ENCODE measurements at places on chromosomes 2 and 18.

DNA sequence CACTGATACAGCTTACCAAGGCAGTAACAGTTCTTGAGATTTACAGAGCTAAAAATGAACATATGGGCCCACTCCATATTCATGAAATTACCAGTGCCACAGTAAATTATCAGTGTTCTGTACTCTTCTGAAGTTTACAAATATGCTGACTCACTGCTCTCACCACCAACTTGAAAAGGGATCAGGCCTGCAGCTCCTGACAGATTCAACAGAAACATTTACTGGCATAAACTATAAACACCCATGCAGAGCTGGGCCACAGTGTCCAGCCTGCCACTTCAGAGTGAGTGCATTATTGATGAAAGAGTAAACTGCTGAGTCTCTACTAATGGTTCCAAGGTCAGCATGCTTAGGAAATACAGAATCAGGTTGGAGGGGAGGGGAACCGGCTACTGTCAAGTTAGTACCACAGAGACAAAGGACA, 83.1 kb downstream of the FARSB start:
- DNase-seq = no peak

GRCh38 chr2:215514516-215514915, 78.6 kb upstream of the FN1 start:
- DNase-seq = no peak

DNA sequence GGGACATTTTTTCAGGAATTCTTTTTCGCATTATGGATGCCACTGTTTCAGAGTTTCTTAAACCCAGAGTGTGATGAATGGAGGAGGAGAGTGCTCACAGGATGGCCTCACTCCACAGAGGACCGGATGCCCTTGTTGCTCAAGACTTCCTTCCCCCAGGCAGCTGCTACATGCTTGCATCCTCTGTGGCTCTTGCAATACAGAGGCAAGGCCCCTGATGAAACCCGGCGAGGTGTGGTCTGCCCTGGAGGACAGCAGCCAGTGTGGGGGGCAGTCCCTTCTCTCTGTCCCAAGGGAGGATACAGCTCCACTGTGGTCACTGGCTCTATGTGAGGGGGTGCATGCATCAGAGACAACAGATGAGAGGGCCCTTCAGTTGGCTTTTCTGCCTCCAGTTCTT, 109.6 kb downstream of the SH3RF3 start:
- DNase-seq = no peak

GRCh38 chr18:73826098-73826497, 321.5 kb downstream of the FBXO15 start:
- no peak for DNase-seq

DNA sequence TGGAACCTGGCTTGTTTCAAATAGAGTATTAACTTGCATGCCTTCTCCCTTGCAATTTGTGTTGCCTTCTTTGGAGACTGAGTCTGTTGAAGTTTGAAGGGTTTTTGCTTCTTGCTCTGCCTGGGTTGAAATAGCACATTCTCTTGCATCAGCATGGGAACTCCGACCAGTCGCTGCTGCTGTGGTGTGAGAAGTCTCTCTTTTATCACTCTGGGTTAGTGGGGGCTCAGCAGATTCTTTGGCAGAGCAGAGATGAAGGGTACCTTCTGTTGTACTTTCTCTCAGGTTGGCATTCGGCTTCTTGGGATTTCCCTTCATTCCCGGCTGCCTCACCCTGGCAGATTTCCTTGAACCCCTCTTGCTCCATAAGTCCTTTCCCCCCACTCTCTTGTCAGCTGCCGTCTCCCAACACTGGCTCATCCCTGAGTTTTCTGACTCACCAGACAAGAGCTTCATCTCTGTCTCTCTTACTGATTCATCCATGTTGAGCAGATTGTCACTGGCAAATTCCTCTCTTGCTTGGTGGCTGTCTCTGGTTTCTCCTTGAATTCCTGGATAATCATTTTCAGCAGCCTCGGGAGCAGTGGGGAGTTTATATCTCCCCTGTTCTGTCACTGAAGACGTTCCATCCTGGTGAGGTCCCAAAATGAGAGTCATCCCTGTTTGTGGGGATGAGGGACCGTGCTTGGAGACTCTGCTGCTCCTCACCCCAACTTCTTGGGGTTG, 49.9 kb downstream of the ALPK2 start:
- DNase-seq = no peak

DNA sequence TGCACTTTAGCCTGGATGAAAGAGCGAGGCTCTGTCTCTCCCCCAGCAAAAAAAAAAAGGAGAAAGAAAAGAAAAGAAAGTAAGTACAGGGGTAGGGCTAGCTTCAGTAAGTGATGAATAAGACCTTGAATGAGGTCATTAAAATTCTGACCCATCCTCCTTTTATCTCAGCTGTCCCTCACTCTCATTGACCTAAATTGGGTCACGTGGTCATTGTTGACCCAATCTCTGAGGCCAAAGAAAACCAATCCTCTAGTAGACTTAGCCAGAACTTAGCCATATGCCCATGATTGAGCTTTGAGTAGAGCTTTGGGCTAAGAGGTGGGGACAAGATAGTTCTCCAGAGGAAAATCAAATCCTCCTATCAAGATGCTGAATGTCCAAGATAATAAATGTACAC, 149.3 kb downstream of the PDE11A start:
- no peak for DNase-seq

- DNase-seq = peak; percentile 55
These were observed 483 bp downstream of the OSBPL6 start for GRCh38 chr2:178194600-178195389.

- no peak for DNase-seq
These were observed 402.7 kb upstream of the FSIP2 start for GRCh38 chr2:185335879-185336278.

DNA sequence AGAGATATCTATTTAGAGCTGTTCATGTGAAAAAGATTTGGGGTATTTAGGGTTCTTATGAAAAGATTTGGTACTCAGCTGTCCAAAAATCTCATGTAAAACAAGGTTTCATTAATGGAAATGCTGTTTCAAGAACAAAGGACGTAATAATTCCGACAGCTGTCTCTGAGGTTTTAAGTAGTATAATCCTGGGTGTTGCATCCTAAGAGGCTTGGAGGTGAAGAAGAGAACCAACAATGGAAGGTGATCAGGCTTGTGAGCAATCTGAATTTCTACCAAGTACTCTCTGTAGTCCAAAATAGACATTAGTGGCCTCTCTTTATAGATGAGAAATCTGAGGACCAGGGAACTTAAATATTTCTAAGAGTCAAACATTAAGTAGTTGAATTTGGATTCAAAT, 205.1 kb downstream of the BABAM2 start:
- DNase-seq = no peak

DNA sequence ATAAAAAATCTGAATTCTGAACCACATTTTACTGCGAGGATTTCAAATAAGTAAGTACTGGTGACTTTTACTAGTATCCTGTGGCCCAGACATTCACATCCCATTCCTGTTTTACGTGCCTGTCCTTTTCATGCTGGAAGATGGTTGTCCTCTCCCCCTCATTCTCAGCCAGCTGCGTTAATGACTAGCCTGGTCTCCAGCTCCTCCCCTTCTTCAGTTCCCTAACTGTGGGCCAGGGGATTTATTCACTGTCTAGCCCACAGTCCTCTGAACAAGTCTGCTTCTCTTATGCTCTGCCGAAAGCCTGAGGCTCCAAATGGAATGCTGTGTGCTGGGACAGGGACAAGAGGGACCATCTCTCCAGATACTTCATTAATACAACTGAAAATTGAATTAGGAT, 373.9 kb downstream of the PTPRM start:
- no peak for DNase-seq

DNA sequence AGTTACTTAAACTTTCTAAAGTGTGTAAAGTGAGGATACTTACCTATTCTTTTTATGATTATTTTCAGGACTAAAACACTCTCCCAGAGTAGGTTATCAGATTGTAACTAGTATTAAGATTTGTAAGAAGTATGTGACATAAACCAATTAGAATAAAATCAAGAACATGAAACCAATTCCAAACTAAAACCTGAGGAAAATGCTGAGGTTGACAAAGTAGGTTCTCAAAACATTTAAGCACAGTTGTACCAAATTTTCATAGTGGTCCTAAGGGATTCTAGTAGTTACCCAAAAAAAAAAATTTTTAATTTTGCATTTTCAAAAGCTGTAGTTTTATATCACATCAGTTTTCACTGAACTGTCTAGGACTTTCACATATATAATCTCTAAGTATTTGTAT, 157.3 kb downstream of the MEMO1 start:
- DNase-seq = no peak

GRCh38 chr2:85974390-85974789, 85.6 kb upstream of the ST3GAL5 start:
- no peak for DNase-seq

- DNase-seq = no peak
These were observed 33.5 kb upstream of the EML4 start for GRCh38 chr2:42135381-42136312.

DNA sequence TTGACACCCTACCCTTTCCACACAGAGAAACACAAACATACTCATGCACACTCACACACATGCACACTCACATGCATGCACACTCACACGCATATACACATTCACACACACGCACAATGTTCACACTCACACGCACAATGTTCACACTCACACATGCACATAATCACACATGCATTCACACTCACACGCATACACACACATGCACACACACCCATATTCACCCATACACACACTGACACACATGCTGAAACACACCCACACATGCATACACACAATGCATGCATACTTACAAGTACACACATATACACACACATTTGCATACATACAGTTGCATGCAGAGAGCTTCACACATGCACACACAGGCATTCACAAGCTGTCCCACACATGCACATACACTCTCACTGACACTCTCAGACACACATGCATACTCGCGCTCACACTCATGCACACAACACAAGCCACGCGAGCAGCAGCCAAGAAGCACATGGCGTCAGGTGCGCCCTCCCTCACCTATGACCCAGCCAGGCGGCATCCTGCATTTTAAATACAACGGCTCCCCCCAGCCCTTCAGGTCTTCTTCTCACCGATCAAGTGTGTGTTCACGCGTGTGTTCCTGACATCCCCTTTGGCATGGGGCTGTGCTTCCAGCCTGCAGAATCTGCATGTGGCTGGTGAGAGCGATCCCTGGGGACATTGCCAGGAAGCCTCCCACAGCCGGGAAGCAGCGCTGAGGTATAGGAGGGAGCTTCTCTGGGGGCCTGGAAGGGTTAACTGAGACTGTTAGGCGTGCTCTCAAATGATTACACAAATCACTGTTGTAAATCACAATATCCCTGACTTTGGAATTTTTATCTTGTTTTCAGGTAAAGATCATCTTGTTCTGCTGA, 195.1 kb downstream of the RTP5 start:
- no peak for DNase-seq

- no peak for DNase-seq
These were observed 1.1 kb downstream of the MAPK4 start for GRCh38 chr18:50560681-50561629.

DNA sequence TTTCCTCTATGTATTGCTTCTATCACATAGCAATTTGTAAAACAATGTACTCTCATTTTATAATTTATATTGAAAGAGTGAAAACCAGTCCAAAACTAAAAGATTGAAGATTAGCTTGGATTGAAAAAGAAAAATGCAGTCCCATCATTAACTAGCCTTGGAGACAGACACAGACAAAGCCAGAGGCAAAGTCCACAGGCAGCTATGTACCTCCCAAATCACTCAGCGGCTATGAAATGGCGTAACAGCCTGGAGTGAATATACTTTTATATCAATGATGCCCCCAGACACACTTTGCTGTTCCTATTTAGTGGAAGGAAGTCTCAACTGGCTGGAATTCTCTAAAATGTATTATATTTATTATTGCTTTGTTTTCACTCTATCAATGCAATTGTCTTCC, 33.6 kb upstream of the DOK6 start:
- DNase-seq = no peak

All from H54 (cell line).